Endodermal cell (in vitro differentiated cells): ENCODE measurements at places on chromosomes 2 and 18. TPM values are rescaled to one million over a fixed set of nuclear protein-coding genes. Genes with fewer than 3 reads are reported as not detected.

The EVA1A gene
- total RNA-seq: 1.2 and 1.5 TPM in 2 replicates

The CLIP4 gene
- 7.5 and 8.0 TPM in 2 replicates for total RNA-seq

The SPDYA gene
- 0.91 to 1.2 TPM (median 1.2 TPM) in 3 replicates for total RNA-seq

The SLC9A4 gene
- total RNA-seq: 0.05 and 0.07 TPM in 2 replicates

The MGAT4A gene
- 7.4 and 8.2 TPM in 2 replicates for total RNA-seq

The RBKS gene
- 3.3 and 4.4 TPM in 2 replicates for total RNA-seq

The ICA1L gene
- 4.3 to 12.2 TPM (median 11.2 TPM) in 3 replicates for total RNA-seq

The SERPINB10 gene
- total RNA-seq: not detected in 2 replicates

The KIDINS220 gene
- total RNA-seq: 33.4 and 35.2 TPM in 2 replicates

The CTDP1 gene
- total RNA-seq: 32.9 and 35.6 TPM in 2 replicates

The CCDC74B gene
- 10.4 to 19.9 TPM (median 12.2 TPM) in 3 replicates for total RNA-seq

The EFR3B gene
- 5.8 to 12.5 TPM (median 11.8 TPM) in 3 replicates for total RNA-seq

The LOXL3 gene
- total RNA-seq: 6.9 and 7.6 TPM in 2 replicates

The ARHGAP25 gene
- 2.1 and 2.6 TPM in 2 replicates for total RNA-seq

The MYO7B gene
- 0.11 TPM in 2 replicates for total RNA-seq

The PIGN gene
- total RNA-seq: 35.0 to 38.4 TPM (median 38.2 TPM) in 3 replicates

The OR6B3 gene
- not detected in 2 replicates for total RNA-seq

The IL36B gene
- total RNA-seq: not detected in 2 replicates

The RAMP1 gene
- total RNA-seq: 0.40 to 0.76 TPM in 2 of 3 replicates, not detected in the other

The UGT1A1 gene
- not detected in 2 replicates for total RNA-seq

The PROM2 gene
- total RNA-seq: 2.2 and 2.3 TPM in 2 replicates

The BUB1 gene
- 78.5 to 121 TPM (median 118 TPM) in 3 replicates for total RNA-seq

The KLHL30 gene
- not detected in 2 replicates for total RNA-seq

The FBXO15 gene
- 2.1 to 4.5 TPM (median 3.0 TPM) in 3 replicates for total RNA-seq

The CXCR4 gene
- 454 and 496 TPM in 2 replicates for total RNA-seq

The STAT4 gene
- total RNA-seq: 6.9 to 8.8 TPM (median 8.4 TPM) in 3 replicates

The CD302 gene
- 2.3 to 2.7 TPM (median 2.7 TPM) in 3 replicates for total RNA-seq

The IL18RAP gene
- total RNA-seq: 0.11 to 1.3 TPM in 2 of 3 replicates, not detected in the other

The SLC39A6 gene
- total RNA-seq: 16.2 to 25.7 TPM (median 25.5 TPM) in 3 replicates

The HTR2B gene
- total RNA-seq: not detected in 3 replicates

The PLEKHH2 gene
- total RNA-seq: 5.0 to 9.1 TPM (median 5.3 TPM) in 3 replicates

The LINC00305 gene
- total RNA-seq: not detected in 2 replicates

The C2orf81 gene
- 3.2 and 3.8 TPM in 2 replicates for total RNA-seq

The CFC1 gene
- 0.93 to 1.4 TPM in 2 of 3 replicates, not detected in the other for total RNA-seq

The L3MBTL4 gene
- 2.8 and 4.6 TPM in 2 replicates for total RNA-seq

The STPG4 gene
- 0.15 and 0.25 TPM in 2 replicates for total RNA-seq

The GREB1 gene
- total RNA-seq: 82.7 and 106 TPM in 2 replicates

The APLF gene
- total RNA-seq: 7.3 to 10.2 TPM (median 9.7 TPM) in 3 replicates

The MOGAT1 gene
- 0.38 TPM in 1 of 3 replicates, not detected in the others for total RNA-seq

The TSPYL6 gene
- not detected in 2 replicates for total RNA-seq
